ENCODE measurements at places on chromosomes 11 and 22.

DNA sequence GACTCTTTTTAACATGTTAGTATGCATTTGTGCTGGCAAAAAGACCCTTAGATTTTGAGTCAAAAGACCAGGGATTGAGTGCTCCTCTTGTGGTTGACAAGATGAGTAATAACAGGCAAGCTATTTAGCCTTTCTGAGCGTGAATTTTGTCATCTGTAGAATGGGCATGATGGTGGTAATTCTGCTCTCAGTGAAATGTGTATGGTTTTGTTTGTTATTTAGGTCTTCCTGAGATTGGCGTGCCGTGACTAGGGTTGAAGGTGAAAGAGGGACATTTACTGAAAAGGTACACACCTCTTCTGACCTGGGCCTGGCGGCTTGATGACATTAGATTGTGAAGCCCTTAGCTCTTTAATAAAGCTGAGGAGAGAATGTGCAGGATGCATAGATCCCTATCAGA is 8.4 kb upstream of the CEP295 start:
- no peak for DNase-seq

DNA sequence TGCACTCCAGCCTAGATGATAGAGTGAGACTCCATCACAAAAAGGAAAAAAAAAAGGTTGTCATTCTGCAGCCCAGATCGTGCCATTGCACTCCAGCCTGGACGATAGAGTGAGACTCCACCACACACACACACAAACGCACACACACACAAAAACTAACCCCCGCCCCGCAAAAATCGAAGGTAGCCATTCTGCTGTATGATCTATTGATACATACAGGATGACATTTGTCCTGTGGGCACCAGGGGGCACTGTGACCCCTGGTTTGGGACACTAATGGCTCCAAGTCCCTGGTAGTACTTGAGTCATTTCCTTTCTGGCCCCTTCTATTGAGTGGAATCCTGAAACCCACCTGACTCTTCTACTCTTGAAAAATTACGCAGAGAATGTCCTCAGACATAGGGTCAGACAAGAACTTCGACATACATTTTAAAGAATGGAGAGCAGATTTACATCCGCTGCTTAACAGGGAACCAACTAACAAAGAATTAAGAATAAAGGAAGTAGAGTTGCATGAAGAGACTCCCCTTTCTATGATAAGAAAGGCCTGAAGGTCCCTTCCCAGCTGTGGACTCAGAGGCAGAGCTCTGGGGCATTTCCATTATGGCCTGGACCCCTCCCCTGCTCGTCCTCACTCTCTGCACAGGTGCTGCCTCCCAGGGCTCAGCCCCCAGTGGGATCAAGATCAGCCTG is 35.0 kb upstream of the PRAME start:
- DNase-seq: peak; percentile 52

- peak; percentile 97 for DNase-seq
These were observed 39.0 kb downstream of the TBX1 start for GRCh38 chr22:19799322-19800190.

DNA sequence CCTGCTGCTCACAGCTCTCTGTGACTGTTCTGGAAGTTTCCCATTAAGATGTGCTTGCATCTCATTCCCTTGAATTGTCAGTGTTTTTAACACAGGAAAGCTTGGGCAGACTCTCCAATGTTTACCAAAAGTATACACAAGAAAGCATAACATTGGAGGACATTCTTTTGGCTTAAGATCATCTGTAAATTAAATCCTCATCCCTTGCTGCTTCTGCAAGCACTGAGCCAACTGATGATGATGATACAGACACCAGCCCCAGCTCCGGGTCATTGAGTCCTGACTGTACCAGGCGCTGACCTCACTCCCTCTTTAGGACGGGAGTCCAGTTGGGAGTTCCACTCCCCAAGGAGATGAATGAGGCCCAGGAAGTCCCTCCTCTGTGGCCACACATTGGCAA is 23.8 kb downstream of the CD82 start:
- peak; percentile 65 for DNase-seq

DNA sequence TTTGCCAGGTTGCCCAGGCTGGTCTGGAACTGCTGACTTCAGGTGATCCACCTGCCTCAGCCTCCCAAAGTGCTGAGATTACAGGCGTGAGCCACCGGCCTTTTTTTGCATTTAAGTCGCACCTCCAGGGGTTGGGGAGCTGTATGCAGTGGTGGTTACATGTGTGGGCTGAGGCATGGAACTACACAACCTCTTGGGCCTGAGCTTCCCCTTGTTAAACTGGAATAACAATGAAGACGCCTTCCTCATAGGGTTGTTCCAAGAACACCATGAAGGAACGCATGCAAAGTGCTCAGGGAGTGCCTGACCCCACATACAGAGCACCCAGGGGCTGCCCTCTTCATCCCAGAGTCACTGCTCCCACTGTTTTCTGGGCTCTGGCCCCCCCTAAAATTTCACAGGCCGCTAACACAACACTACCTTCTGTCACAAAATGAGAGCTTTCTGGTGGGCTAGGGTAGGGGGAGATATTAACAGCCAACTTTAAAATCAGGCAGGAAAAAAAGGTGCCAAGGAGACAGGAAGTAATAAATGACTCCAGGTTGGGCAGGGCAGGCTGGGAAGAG is 1.3 kb upstream of the FAM118A start:
- DNase-seq: no peak

DNA sequence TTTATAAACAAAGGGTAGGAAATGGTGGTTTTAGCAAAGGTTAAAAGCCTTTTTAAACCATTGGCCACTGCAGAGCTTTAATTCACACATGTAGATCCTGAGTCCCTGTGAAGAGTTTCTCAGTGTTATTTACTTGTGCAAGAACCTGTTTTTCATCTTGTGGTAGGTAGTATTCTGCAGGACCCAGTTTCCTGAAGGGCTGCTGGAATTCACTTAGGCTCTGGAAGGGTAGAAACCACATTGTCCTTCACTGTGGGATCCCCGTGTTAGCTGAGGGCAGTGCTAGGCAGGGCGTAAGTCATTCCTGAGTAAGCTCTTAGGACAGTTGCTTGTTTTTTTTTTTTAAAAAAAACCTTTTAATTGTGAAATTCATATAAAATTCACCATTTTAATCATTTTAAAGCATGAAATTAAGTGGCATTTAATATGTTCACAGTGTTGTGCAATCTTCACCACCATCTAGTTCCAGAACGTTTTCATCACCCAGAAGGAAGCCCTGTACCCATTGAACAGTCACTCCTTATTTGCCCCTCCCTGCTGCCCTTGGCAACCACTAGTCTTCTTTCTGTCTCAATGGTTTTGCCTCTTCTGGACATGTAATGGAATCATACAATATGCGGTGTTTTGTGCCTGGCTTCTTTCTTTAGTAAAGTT is 77.7 kb downstream of the C22orf31 start:
- DNase-seq: no peak

DNA sequence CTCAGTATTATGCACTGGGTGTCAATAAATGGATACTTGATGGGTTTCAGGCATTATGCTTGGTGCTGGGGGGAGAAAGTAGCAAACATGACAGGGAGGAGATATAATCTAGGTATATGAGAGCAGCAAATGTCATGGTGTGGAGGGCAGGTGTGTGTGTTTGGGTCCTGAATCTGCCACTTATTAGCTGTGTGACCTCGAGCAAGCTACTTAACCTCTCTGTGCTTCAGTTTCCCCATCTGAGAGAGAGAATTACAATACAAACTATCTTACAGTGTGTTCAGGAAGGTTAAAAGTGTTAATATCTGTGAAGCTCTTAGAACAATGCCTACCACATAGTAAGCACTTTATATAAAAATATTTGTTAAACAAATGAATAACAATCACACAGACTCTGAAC is 2.8 kb downstream of the SLC22A8 start:
- DNase-seq: no peak

DNA sequence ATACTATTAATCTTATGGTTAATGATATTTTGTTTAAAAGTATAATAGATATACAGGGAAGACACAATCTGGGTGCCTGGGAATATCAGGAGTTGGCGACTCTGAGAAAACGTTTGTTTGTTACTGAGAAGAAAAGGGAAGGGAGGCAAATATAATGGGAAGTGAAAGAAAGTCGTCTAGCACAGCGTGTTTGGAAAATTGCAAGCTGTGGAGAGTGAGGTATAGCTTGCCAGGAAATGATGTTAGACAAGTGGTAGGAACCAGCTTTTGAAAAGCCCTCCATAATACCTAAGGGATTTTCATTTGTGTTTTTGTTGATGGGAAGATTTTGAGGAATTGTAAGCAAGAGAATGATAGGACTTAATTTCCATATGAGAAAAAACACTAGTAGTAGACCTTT is 322.2 kb downstream of the LUZP2 start:
- DNase-seq: no peak

DNA sequence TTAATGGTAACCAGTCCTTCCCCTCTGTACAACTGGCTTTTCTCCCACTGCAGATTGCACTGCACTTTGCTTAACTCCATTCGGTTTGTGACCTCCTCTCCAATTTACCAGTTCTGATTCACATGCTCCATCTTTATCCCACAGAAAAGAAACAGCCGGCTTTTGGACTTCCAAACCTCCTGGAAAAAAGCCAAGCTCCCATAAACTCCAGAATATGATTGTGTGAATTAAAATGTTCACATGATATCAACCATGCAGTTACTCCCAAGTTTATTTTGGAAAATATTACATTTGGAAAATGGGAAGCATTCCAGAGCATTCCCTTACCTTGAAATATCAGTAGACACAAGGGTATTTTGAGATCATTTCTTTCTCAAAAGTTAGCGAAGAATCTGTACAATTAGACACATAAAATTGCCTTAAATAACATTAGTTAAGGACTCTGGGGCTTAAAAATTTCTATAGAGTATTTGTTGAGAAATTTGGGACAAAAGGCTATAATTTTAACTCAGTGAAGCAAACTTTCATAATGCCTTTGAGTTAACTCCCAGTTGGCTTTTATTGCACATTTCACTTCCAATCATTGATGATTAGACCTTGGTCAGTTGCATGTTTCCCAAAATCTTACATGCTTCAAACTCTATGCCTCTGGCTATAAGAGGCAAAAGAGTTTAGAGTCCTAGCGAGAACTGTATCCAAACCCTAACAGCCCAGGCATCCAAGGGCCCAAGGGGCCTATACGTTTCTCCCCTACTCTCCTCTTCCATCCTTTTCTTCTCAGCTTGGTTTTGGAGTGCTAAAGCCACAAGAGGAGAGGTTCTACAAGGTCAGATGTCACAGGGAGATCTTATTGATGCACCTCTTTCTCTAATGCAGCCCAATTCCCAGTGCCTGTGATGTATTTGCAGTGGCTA is 23.6 kb upstream of the TMEM135 start:
- no peak for DNase-seq

- DNase-seq: peak; percentile 54
These were observed 20.1 kb upstream of the BDNF start for GRCh38 chr11:27720277-27720830.

DNA sequence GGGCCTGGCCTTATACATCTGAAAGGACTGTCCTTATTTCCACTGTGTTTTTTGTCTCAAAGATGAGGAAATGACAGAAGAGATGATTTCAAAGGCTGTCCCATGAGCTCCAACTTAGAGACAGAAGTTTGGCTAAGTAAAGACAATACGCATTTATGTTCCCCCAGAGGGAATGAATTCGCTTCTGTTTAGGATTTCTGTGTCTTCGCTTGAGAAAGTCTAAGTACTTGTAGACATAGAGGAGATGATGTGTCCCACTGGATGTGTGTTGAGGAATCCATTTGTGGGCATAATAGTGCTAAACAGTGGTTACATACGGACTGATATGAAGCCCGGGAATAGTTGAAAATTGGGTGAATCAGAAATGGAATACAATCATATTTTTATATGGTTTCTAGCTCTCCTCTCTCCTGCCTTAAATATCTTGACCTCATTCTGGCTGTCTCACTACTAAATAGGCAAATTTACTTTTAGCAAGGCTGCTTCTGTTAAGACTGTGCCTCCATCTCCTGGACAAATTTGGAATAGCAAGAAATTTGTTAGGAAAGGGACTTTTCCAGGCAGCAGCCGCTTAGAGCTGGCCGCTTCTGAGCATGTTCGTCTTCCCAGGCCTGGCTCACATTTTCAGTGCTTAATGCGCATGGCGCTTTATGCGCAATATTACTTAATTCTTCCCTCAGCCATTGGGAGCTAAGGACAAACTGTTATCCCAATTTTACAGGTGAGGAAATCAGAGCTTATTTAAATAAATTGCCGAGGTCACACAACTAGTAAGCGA is 1.9 kb upstream of the PEX26 start:
- DNase-seq: peak; percentile 84

DNA sequence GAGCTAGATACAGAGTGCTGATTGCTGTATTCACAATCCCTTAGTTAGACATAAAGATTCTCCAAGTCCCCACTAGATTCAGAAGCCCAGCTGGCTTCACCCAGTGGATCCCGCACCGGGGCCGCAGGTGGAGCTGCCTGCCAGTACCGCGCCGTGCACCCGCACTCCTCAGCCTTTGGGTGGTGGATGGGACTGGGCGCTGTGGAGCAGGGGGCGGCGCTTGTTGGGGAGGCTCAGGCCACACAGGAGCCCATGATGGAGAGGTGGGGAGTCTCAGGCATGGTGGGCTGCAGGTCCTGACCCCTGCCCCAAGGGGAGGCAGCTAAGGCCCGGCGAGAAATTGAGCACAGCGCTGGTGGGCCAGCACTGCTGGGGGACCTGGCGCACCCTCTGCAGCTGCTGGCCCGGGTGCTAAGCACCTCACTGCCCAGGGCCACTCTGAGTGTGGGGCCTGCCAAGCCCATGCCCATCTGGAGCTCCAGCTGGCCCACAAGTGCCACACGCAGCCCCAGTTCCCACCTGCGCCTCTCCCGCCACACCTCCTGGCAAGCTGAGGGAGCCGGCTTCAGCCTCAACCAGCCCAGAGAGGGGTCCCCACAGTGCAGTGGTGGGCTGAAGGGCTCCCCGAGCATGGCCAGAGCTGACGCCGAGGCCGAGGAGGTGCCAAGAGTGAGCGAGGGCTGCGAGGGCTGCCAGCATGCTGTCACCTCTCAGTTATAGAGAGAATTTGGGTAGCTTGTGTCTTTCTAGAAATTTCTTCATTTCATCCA is 417.6 kb downstream of the METTL15 start:
- DNase-seq: no peak

DNA sequence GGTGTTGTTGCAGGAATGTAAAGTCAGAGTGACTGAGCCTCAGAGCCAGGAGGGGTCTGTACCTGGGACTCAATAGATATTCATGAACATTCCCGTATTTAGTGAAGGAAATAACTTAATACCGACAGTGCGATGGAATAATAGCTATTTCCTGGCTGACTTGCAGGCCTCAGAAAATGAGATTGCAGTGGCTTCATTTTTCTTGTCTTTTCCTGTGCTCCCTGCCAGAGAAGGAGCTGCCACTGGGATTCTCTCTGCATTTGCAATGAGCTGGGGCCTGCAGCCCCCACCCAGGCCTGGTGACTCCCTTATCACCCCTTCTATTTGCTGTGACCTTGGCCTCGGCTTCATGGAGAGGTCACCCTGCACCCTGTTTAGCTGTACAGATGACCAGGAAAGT is 173.4 kb downstream of the MIAT start:
- no peak for DNase-seq

GRCh38 chr11:19433791-19434190 is 193.0 kb upstream of the E2F8 start:
- DNase-seq: no peak

DNA sequence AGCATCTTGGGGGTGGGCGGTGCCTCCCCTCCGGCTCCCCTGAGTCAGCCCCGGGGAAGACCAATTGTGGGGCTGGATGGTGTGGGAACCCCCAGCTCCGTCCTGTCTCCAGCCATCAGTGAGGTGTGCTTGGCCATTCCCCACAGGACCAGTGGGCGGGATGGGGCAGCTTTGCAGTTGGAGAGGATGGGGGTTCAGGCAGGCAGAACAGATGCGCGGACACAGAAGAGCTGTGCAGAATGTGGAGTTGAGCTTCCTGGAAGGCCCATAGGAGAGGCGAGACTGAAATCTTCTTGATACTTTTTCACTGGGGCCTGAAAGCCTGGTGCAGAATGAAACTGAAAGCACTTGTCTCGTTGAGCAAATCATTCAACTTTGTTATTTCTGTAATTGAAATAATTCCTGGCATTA is 23.8 kb downstream of the PARVB start:
- peak; percentile 25 for DNase-seq

All from AG08395 (cell line).